ENCODE measurements at places on chromosomes 6 and 20.

- no peak for DNase-seq
These were observed 277.0 kb downstream of the PREX1 start for GRCh38 chr20:48550814-48551213.

DNA sequence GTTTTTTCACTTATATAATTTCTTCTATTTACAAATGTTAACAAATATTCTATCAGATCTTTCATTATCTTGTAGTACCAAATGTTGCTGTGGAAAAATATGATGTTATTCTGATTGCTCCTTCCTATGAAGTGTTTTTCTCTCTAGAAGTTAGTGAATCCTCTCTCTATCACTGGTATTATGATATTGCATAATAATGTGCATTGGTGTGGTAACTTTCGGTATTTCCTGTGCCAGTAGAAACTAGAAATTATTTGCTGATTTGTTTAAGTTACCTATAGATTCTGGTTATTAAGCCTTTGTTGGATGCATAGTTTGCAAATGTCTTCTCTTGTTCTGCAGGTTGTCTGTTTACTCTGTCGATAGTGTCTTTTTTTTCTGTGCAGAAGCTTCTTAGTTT is 342.5 kb downstream of the CENPW start:
- no peak for DNase-seq

- DNase-seq: no peak
These were observed 73.3 kb downstream of the MAP3K4 start for GRCh38 chr6:161064915-161065314.

- DNase-seq: no peak
These were observed 32.2 kb downstream of the KCNB1 start for GRCh38 chr20:49450281-49450721.

DNA sequence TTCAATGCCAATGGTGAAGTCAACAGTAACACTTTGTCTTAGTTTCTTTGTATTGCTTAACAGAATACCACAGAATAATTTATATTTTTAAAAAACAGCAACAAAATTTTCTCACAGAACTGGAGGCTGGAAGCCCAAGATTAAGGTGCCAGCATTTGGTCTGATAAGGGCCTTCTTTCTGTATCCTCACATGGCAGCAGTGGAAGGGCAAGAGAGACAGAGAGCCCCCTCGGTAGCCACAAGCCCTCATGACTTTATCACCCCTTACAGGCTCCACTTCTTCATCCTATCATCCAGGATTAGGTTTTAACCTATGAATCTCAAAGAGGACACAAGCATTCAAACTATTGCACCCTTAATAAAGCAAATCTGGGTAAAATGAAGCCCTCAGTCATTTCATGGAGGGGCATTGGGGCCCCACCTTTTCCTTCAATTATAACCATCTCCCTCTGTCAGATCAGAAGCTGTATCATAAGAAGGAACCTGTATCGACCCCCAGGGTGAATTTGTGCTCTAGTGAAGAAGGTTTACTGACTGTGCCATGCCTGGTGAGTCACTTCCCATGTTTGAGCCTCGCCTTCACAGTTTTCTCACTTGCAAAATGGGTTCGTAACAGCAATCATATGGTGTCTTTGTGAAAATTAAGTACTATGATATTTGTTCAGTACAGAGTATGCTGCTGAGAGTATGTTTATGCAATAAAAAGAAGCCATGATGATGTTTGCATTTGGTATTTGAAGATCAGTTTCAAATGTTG is 178.2 kb downstream of the LRFN2 start:
- DNase-seq: no peak

Measured in putamen (tissue), 1 donor.